ENCODE measurements at places on chromosomes 1 and 21.
A peak's percentile ranks its signal among the peaks of the same experiment; 100 is the strongest.

DNA sequence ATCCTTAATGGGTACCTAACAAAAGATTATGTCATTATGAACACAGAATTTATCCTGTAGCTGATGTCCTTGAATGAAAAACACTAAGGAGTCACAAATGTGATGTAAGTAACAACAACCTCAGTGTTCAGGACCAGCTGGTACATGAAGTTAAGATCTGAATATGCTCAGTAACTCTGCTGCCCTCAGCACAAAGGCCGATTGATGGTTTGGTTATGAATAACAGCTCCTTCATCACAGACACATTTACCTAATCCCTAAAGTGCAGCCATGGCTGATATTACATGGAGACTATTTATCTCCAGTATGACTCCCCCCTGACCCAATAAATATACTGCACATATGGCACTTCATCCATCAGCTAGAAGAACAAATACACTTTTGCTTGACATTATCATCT, 75.2 kb downstream of the PLPPR5 start:
- DNase-seq, result no peak

GRCh38 chr1:114081437-114082303, 72.0 kb downstream of the SYT6 start:
- no peak for DNase-seq

GRCh38 chr1:42845866-42846256, 552 bp upstream of the ZNF691 start:
- peak; percentile 15 for DNase-seq

GRCh38 chr1:229342656-229343569, at the start of gene CCSAP:
Gene CCSAP, minus strand, starts transcription at chr1:229343047. Its CDS starts 582 bp downstream, at chr1:229342465.
- peak; percentile 58 for DNase-seq

GRCh38 chr1:13794231-13795187, 94.5 kb downstream of the PRDM2 start:
- DNase-seq, result peak; percentile 28

DNA sequence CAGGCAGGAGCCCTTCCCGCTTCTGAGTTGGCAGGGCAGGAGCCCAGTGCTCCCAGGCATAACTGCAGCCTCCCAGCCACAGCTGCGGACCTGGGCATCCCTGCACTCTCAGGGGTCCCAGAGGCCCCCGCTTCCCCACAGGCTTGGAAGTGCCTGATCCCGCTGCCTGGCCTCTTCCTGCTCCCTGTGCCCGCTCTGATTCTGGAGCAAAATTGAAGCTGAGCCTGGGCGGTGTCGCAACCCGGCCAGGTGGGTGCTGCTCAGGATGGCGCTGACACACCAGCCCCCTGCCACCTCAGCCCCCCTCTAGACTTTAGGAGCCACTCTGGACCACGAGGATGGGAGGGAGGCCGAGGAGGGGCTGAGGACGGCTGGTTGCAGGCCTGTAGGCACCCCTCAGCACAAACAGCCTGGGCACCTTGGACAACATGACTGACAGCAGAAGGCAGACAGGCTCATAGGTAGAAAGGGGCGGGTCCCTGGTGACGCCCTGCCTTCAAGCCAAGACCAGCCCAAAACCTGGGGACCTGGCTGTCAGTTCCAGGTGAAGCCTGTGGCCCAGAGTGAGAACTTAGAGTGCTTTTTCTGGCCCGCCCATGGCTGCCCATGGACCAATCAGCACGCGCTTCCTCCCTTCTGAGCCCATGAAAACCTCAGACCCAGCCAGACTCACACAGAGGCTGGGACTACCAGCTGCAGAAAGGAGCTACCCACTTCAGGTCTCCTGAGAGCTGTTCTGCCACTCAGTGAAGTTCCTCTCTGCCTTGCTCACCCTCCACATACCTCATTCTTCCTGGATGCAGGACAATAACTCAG, 7.2 kb downstream of the HLCS start:
- DNase-seq, result no peak

GRCh38 chr1:38420666-38421065, 374.1 kb upstream of the POU3F1 start:
- DNase-seq, result no peak

GRCh38 chr1:168135921-168136708, 615 bp downstream of the GPR161 start:
- DNase-seq, result peak; percentile 12

DNA sequence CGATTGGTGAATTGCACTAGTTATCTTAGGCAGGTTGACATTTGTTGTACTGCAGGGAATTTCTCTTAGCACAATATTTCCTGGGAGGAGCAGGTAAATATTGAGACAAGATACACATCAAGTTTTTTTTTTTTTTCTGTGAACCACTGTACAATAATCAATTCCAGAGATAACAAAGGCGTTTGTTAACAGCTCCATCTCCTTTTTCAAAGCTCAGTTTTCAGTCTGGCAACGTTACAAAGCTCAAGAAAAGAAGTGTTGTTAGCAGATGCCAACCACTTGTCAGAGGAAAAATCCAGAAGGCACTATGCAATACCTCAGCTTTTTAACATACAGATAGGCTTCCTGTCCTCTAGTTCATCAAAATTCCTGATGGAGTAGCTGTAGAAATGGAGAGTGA, 40.9 kb upstream of the DAB1 start:
- no peak for DNase-seq

- DNase-seq, result no peak
These were observed 52.4 kb upstream of the USP1 start for GRCh38 chr1:62384276-62385005.

- DNase-seq, result no peak
These were observed 18.8 kb downstream of the PKNOX1 start for GRCh38 chr21:42993051-42993712.

DNA sequence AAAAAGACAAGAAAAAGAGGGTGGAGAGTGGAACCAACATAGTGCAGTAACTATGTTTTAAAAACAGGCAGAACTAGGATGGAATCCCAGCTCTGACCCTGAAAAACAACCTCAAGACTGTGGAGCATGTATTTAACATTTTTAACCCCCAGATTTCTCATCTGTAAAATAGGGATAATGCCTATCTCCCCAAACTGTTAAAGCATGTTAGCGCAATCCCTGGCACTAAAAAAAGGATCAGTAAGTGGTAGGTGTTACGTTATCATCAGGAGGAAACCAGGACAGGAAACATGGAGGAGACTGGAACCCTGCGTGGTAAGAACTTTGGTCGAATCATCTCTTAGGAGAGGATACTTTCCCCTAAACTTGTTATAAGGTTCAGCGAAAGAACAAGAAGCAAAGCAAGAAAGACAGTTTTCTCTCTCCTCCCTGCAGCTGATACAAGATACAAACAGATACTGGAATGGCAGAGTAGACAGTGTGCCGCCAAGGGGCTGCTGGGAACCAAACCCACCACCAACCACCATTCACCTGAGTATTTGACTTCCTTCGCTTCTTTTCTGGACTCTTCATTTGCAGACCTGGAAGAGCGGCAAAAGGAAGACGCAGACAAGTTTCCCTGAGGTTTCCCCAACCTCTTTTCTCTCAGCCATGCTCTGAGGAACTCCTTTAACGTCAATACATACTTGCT, 991 bp downstream of the PYGO2 start:
- no peak for DNase-seq

DNA sequence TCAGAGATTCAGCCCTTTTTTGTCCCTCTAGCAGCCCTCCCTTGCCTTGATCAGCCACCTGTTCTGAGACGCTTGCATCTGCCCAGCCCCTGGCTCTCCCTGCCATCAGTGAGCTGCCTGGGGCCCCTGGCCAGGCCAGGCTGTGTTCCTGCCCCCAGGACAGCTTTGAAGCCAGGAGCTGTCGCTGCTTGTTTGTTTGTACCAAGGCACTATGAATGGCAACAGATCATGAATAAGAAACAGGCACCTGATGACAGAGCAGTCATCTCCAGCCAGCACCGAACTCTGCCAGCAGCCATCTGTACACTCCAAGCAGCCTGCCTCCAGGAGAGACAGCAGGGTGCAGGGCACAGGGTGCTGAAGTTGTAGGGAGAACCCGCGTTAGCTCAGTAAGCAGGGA, 8.1 kb upstream of the VWA5B1 start:
- DNase-seq, result no peak

GRCh38 chr1:21963477-21964217, 13.2 kb upstream of the CELA3B start:
- DNase-seq, result peak; percentile 90

GRCh38 chr1:228374711-228375577, 31.7 kb downstream of the TRIM11 start:
- DNase-seq, result no peak

GRCh38 chr1:104329278-104329677, 579.6 kb downstream of the AMY1C start:
- no peak for DNase-seq

Data from activated CD4-positive, alpha-beta memory T cell treated with anti-CD3 and anti-CD28 coated beads for 36 hours (primary cell).